HepG2 (cell line): ENCODE measurements at places on chromosomes 13 and 19. TPM values are rescaled to one million over a fixed set of nuclear protein-coding genes. Genes with fewer than 3 reads are reported as not detected.

MYO16 gene
- not detected in 2 replicates for total RNA-seq

CPT1C gene
- total RNA-seq: not detected in 2 replicates

CATSPERD gene
- total RNA-seq: not detected in 2 replicates

DNA sequence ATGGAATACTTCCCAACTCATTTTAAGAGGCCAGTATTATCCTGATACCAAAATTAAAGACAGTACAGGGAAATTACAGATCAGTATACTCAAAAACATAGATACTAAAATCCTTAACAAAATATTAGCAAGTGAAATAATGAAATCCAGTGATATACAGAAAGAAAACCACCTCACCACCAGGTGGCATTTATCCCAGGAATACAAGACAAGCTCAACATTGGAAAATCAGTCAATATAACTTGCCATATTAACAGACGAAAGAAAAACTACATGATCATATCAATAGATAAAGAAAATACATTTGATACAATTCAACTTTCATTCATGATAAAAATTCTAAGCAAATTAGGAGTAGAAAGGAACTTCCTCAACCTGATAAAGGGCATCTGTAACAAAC lies 6.7 kb upstream of the GNA15 start:
- DNase-seq: peak; percentile 35
- no peak overlapping the region for H3K27ac ChIP-seq
- H3K4me3 ChIP-seq: no peak overlapping the region

DNA sequence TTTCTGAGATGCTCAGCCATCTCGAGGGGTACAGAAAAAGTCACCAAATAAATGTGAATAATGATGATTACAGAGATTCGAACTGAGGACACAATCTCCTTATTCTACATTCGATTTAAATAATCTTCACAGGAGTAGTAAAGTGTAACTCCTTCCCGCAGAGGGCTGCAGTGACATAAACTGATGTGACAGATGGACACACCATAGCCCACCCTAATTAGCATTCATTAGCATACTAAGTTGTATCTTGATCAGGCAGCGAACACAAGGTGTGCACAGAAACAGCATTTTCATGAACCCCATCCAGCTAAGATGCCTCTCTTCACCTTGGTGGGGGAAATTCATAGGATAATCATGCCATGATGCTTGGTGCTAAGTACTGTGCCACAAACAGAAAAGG lies 83.0 kb downstream of the TNFSF11 start:
- H3K27me3 ChIP-seq: no peaks in the 10 kb centered on the region
- no peak overlapping the region for H3K27ac ChIP-seq
- no peak for DNase-seq
- H3K4me3 ChIP-seq: no peak overlapping the region
- H3K36me3 ChIP-seq: no peaks in the 10 kb centered on the region
- no peaks in the 10 kb centered on the region for H3K4me1 ChIP-seq
